ENCODE measurements at places on chromosomes 12 and 14.

DNA sequence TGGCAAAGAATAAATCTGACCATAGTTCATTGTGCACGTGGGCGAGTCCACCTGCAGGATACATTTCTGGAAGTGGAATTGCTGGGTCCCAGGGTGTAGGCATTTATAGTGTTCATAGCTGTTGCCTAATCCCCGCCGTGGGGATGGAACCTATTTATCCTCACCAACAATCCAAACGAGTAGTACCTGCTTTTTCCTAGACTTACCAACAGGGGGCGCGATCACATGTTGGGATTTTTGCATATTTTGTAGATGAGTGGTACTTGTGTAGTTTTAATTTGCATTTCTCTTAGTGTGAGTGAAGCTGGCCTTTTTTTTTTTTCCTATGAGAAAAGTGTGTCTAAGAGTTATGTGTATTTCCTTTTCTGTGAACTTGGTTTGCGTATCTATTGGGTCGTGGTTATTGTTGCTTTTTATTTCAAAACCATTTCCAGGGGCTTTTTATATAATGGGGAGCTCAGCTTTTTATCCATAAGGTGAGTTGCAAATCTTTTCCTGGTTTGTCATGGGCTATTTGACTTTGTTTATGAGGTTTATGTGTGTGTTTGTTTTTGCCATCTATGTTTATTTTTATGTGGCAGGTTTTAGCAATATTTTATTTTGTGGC is 67.2 kb downstream of the CCDC92 start:
- no peak for DNase-seq

GRCh38 chr12:65611396-65611795 is 212.9 kb upstream of the HMGA2 start:
- DNase-seq: no peak

DNA sequence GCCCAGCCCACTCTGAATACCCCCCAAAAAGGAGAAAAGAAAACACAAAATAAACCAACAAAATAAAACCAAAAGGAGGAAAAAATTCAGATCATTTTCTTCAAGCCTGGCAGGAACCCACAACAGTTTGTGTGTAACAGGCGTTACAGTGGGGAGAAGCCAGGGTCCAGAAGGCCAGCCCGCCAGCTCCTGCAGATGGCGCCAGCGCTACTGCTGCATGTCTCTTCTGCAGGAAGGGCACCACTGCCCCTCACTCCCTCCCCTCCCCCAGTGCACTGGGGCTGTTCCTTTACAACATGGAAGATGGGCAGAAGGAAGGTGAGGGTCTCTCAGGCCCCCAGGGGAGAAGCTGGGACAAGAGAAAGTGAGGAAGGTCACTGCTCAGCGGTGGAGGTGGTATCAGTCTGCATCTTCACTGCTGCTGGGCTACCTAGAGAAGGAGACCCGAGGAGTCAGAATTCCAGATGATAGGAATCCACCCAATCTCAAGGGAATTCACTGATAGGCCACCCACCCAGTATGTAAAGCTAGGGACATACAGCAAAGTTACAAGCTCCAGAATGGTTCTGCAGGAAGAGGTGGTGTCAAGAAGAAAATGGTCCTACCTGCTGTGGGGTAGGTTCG is 2.3 kb upstream of the NOP2 start:
- no peak for DNase-seq

GRCh38 chr14:63180011-63180410 is 24.2 kb upstream of the RHOJ start:
- DNase-seq: no peak

- no peak for DNase-seq
Observed at GRCh38 chr12:52310622-52311284, 10.4 kb downstream of the KRT83 start.

- DNase-seq: no peak
Observed at GRCh38 chr12:6284273-6284672, 26.2 kb upstream of the PLEKHG6 start.

GRCh38 chr14:20730891-20731290 is 14.8 kb upstream of the EDDM3A start:
- DNase-seq: no peak

- no peak for DNase-seq
Observed at GRCh38 chr12:98635657-98636323, 8.8 kb downstream of the IKBIP start.

GRCh38 chr14:95238487-95239298 is 81.0 kb downstream of the CLMN start:
- DNase-seq: no peak

DNA sequence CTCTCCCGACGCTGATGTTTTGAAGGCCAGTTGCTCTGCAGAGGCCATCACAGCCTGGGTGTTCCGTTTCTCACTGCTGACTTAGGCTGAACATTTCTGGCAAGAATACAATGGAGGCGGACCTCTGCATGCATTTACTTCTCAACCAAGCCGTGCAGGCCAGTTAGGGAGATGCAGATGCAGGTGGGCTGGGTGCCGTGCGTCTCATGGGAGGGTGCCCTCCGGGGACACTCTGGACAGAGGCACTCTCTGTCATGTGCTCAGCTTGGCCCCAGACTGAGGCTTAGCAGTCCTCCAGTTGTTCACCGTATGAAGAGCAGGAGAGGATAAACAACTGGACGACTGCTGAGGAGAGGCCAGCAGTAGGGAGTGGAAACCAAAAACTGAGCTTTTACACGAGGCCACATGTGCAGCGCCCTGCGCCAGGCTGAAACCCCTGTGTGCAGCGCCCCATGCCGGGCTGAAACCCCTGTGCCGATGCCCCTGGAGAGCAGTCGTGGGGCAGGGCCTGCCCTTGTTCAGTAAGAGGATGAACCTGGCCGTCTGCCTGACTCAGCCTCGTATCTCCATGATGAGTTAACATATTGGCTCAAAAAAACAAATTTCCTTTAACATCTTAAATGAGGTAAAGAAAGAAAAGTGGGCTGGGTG is 32.3 kb downstream of the DDX51 start:
- DNase-seq: no peak

DNA sequence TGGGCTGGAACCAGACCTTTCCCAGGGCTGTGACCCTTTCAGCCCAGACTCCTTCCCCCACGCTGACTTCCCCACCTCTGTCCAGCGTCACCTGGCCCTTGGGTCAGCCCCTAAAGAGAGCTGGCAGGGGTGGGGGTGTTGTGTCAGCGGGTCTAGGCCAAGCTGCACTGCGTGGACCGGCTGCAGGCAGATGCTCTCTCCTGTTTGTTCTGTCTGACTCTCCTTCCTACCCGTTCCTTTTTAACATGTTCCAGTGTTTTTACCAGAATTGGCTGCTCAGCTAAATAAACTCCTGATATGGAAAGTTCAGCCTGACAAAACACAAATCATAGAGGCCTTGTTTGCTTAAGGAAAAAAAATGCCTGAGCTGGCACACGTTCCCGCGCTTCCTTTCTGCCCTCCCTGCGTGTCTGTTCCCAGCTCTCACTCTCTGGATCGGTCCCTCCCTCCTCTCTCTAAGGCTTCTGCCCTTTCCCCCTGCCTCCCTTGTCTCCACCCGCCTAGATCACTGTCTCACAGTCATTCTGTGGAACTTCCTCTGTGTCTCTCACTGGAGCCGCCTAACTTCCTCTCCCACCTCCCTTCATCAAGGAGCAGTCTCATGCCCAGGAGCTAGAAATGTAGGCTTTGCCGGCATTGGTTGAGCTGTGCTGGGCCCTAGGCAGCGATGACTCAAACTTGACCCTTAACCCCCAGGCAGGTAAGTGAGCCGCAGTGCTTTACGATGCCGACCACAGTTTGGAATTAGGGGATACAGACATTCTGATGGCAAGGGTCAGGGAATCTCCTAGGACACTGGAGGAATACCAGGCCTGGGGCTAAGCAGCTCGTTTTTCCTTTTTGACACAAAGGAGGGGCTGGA is 15.5 kb upstream of the MLXIP start:
- peak; percentile 29 for DNase-seq

Measured in amygdala (tissue), 56 donors.